Pancreas (tissue), 10 donors: ENCODE measurements at places on chromosomes 6 and 20. TPM values are rescaled to one million over a fixed set of nuclear protein-coding genes. Genes with fewer than 3 reads are reported as not detected.

Gene TRERF1
- 2.3 TPM for polyA plus RNA-seq

Gene CST5
- polyA plus RNA-seq, result 0.46 TPM

Gene SIGLEC1
- 1.0 TPM for polyA plus RNA-seq

GRCh38 chr6:101163611-101164010 lies 229.9 kb upstream of the GRIK2 start:
- H3K4me1 ChIP-seq, result no peaks in the 10 kb centered on the region
- peaks cover under 1% of the 10 kb centered on the region for H3K27me3 ChIP-seq

GRCh38 chr20:32456869-32457478 lies 98.8 kb downstream of the ASXL1 start:
- H3K4me1 ChIP-seq, result peaks cover 21% of the 10 kb centered on the region
- H3K4me3 ChIP-seq, result peak overlapping the region; percentile 9
- DNase-seq, result peak; percentile 61
- no peaks in the 10 kb centered on the region for H3K36me3 ChIP-seq
- H3K27me3 ChIP-seq, result no peaks in the 10 kb centered on the region

DNA sequence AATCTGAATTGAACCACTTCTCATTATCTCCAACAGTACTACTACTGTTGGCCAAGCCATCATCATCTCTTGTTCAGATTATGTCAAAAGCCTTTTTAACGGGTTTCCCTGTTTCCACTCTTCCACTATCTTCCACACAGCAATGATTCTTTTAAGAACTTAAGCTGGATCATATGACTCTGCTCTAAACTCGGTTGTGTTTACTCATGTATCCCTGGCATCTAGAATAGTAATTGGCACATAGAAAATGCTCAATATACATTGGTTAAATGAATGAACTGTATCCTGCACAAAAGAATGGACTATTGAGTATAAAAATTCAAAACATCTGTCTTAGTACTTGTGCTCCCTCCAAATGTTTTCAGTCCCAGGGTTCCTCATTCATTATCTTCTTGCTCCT lies 2.8 kb upstream of the COX7A2 start:
- H3K27ac ChIP-seq, result no peak overlapping the region
- DNase-seq, result no peak
- no peak overlapping the region for H3K4me3 ChIP-seq
- H3K4me1 ChIP-seq, result no peaks in the 10 kb centered on the region

DNA sequence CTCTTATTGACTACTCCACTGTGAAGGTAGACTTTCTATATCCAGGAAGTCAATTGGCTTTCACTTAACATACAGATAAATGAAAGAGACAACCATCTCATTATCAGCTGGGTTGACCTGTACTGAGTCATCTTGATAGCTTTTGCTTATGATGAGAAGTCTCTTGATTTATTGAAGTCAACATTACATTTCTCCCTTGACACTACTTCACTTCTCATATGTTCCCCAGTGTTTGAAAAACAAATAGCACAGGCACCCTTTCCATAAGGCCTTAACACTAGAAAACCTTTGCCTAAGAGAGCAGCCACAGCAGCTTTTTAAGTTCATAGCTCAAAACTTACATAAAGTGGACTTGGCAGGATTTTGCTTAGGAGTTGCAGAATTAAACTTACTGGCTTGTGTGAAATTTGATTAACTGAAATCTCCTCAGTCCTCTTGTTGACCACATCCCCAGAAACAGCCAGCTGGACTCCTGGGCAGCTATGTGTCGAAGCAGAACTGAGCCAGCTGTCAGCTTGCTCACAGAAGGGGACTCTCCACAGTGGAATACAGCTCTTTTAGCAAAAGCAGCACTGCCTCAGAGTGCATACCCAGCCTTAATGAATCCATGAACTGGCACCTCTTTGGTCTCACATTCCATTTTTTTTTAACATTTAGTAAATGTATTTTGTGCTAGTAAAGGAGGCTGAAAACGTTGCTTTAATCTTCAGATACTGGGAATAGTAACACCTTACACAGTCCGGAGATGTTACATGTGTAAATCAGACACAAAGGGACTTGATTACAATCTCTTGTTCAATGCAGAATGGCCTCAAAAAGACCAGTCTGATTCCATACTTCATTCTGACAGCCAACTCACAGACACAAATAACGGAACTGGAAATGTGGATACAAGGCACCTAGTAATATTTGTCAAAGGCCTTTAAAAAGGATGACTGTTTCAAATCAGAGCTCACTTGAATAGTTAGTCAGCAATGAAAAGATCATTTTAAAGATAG lies 1532.7 kb downstream of the HACE1 start:
- no peaks in the 10 kb centered on the region for H3K4me1 ChIP-seq
- no peak overlapping the region for H3K4me3 ChIP-seq
- no peak overlapping the region for H3K27ac ChIP-seq
- no peaks in the 10 kb centered on the region for H3K36me3 ChIP-seq
- DNase-seq, result no peak

- H3K4me1 ChIP-seq, result no peaks in the 10 kb centered on the region
- no peaks in the 10 kb centered on the region for H3K27me3 ChIP-seq
- no peak overlapping the region for H3K4me3 ChIP-seq
- no peaks in the 10 kb centered on the region for H3K36me3 ChIP-seq
- H3K27ac ChIP-seq, result no peak overlapping the region
- DNase-seq, result no peak
Observed at GRCh38 chr20:45047581-45048119, 53.3 kb downstream of the KCNS1 start.

DNA sequence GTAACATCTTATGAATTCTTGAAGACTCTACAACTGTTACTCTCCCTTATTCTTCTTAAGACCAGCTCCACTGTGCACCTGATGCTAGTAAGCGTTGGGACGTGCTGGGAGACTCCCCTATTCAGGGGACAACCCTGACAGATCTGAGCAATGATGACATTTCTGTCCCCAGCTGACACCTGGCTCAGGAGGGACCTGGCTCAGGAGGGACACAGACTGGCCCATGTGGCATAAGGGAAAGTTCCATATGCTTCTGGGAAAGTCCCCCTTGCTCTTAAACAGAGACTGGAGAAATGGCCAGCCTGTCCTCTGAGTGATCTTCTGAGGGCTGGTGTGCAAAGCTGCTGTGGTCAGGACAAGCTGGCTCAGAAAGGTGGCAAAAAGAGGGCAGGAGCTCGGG lies 10.0 kb upstream of the CD93 start:
- H3K27me3 ChIP-seq, result no peaks in the 10 kb centered on the region
- no peak overlapping the region for H3K27ac ChIP-seq
- peaks cover 7% of the 10 kb centered on the region for H3K4me1 ChIP-seq
- H3K36me3 ChIP-seq, result no peaks in the 10 kb centered on the region
- H3K4me3 ChIP-seq, result no peak overlapping the region
- no peak for DNase-seq

DNA sequence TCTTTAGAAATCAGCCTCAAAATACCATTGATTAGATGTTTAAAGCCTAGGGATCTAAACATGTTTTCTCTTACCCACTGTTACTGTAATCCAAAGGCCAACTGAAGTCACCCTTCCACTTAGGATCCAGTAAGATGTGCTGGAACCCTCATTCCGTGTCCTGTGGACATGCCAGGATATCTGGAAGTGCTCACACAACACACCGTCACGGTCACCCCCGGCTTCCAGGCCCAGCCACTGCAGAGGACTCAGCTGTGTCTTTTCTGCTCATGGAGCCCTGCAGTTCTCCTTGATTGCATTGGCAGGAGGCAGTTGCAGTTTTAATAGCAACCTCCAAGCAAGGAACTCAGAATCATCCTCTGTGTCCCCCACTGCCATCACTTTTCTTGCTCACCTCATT lies 93.3 kb downstream of the CAP2 start:
- H3K27me3 ChIP-seq, result no peaks in the 10 kb centered on the region
- H3K27ac ChIP-seq, result no peak overlapping the region
- no peak overlapping the region for H3K4me3 ChIP-seq
- no peaks in the 10 kb centered on the region for H3K36me3 ChIP-seq
- DNase-seq, result no peak

GRCh38 chr6:37988696-37989095 lies 169.2 kb downstream of the ZFAND3 start:
- no peak overlapping the region for H3K27ac ChIP-seq
- peaks cover 24% of the 10 kb centered on the region for H3K4me1 ChIP-seq
- no peaks in the 10 kb centered on the region for H3K27me3 ChIP-seq
- no peak overlapping the region for H3K4me3 ChIP-seq
- DNase-seq, result no peak

DNA sequence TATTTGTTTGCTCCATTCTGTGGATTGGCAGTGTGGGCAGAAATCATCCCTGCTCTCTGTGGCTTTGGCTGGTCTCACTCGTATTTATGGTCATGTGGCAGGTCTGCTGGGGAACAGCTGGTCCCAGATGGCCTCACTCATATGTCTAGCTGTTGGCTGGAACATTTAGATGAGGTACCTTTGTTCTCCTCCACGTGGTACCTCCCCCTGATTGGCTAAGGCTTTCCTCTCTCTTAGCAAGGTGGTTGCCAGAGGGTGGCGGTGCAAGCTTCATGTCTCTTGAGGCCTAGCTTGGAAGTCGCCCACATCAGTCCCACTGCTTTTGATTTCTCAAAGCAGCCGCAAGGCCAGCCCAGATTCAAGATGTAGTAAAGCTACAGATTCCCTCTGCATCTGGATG lies 348.5 kb upstream of the BTBD3 start:
- no peak overlapping the region for H3K4me3 ChIP-seq
- no peak overlapping the region for H3K27ac ChIP-seq
- H3K36me3 ChIP-seq, result no peaks in the 10 kb centered on the region
- DNase-seq, result no peak

DNA sequence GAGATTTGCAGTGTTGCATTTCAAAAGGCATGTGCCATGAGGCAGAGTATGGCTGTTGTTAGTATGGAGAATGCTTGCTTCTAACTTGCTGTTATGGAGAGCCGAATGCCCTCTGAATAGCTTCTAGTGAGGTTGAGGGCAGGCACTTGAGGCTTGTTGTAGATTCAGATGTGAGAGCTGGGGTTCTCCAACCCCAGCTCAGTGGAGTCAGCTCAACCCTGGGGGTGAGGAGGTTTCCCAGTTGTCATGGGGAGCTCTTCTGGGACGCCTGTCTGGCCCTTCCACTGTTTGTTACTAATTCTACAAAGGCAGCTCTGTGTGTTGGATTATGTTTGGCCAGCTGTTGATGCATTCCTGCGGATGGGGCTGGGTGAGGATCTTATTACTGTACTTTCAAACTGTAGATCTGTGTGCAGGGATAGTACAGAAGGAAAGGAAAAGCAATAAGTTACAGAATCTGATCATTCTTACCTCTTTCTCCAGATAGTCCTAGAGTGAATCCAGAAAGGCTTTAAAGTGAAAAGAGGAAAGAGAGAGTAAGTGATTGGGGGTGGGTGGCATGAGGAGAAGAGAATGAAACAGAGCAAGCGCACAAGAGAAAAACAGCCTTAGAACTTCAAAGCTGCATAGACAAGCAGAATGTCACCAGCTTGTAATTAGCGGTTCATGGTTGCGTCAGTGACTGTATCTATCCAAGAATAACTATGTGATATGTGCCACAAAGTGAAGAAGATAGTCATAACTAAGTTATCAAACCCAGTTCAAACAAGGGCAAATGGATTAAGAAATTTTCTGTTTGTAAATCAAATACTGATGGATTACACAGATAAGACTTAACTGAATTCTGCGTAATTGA lies 148.7 kb downstream of the PRL start:
- no peaks in the 10 kb centered on the region for H3K36me3 ChIP-seq
- no peak overlapping the region for H3K4me3 ChIP-seq
- H3K4me1 ChIP-seq, result peaks cover 5% of the 10 kb centered on the region
- H3K27me3 ChIP-seq, result no peaks in the 10 kb centered on the region
- no peak for DNase-seq

DNA sequence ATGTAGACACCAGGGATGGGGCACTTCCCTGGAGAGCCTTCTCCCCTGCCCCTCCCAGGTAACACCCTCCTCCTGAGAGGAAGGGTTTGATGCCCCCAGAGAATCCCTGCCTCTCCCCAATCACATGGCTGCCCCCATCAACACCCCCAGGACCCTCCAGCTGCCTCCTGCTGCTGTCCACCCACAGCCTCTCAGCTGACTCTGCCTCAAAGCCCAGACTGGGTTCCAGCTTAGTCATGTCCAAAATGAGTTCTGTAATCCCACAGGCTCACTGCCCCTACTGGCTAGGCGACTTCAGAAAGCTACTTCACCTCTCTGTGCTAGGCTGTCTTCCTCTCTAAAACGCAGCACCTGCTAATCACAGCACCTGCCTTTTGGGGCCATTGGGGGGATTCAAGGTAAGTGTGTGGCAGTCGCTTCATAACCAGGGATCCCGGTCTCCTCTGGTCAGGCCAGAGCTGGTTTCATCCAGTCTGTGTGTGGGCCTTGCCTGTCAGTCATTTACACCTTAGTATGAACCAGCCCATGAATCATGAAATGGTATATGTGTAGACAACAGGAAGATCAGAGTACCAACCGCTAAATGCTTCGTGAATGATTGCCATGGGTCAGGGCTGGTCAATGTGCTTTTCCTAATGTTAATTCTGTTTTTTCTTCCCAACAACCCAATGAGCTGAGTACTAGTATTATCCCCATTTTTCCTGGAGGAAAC lies 40.4 kb downstream of the TFEB start:
- H3K36me3 ChIP-seq, result no peaks in the 10 kb centered on the region
- no peak overlapping the region for H3K27ac ChIP-seq
- H3K4me1 ChIP-seq, result peaks cover 10% of the 10 kb centered on the region
- no peak overlapping the region for H3K4me3 ChIP-seq
- DNase-seq, result no peak
- no peaks in the 10 kb centered on the region for H3K27me3 ChIP-seq

GRCh38 chr6:77650098-77650663 lies 2.7 kb upstream of the MEI4 start:
- peak overlapping the region; percentile 46 for H3K4me3 ChIP-seq
- H3K27me3 ChIP-seq, result no peaks in the 10 kb centered on the region
- peak; percentile 92 for DNase-seq
- H3K4me1 ChIP-seq, result peaks cover 12% of the 10 kb centered on the region
- H3K27ac ChIP-seq, result peak overlapping the region; percentile 69
- H3K36me3 ChIP-seq, result no peaks in the 10 kb centered on the region

GRCh38 chr6:1406306-1407072 lies 17.1 kb downstream of the FOXF2 start:
- DNase-seq, result no peak
- no peaks in the 10 kb centered on the region for H3K36me3 ChIP-seq

GRCh38 chr6:47239546-47239945 lies 70.2 kb downstream of the TNFRSF21 start:
- peak overlapping the region; percentile 24 for H3K27ac ChIP-seq
- no peak overlapping the region for H3K4me3 ChIP-seq
- no peak for DNase-seq
- H3K36me3 ChIP-seq, result no peaks in the 10 kb centered on the region
- H3K4me1 ChIP-seq, result peaks cover 34% of the 10 kb centered on the region
